IPS DF 6.9 (cell line): ENCODE measurements at places on chromosomes 7 and 10.
A peak's percentile ranks its signal among the peaks of the same experiment; 100 is the strongest.

- H3K4me3 ChIP-seq = no peak overlapping the region
- DNase-seq = no peak
- H3K36me3 ChIP-seq = no peaks in the 10 kb centered on the region
- no peak overlapping the region for H3K27ac ChIP-seq
- H3K27me3 ChIP-seq = peaks cover 26% of the 10 kb centered on the region
Measured at GRCh38 chr7:19146699-19147098, 1.5 kb upstream of the FERD3L start.

- DNase-seq = no peak
- no peak overlapping the region for H3K27ac ChIP-seq
- no peaks in the 10 kb centered on the region for H3K36me3 ChIP-seq
- no peak overlapping the region for H3K4me3 ChIP-seq
- no peaks in the 10 kb centered on the region for H3K27me3 ChIP-seq
- no peaks in the 10 kb centered on the region for H3K4me1 ChIP-seq
Measured at GRCh38 chr7:159092701-159093121, 52.0 kb downstream of the VIPR2 start.

GRCh38 chr10:80187465-80188409 is 17.6 kb downstream of the ANXA11 start:
- H3K27ac ChIP-seq = no peak overlapping the region
- no peaks in the 10 kb centered on the region for H3K36me3 ChIP-seq
- no peak overlapping the region for H3K4me3 ChIP-seq
- no peaks in the 10 kb centered on the region; the same call in 1 of the 2 replicates for H3K4me1 ChIP-seq
- no peak for DNase-seq

DNA sequence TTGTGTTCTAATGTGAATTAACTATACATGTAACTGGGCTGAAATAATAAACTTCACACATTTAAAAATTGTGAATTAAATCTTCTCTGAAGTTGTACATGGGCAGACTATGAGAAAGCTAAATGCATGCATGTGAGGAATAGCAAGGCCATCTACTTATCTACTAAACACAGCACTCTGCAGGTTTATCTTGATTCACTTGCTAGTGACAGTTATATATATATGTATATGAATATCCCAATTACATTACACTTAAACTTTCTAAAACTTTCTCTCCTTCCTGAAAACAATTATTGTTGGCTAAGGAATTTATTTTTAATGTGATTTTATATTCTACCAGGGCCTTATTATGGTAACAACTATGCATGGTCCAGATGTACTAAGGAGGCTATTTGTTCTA is 5.1 kb upstream of the SP4 start:
- no peaks in the 10 kb centered on the region for H3K27me3 ChIP-seq
- no peak overlapping the region for H3K4me3 ChIP-seq
- H3K27ac ChIP-seq = no peak overlapping the region
- no peak for DNase-seq

- no peaks in the 10 kb centered on the region; the same call in 1 of the 2 replicates for H3K36me3 ChIP-seq
- H3K4me3 ChIP-seq = peak overlapping the region; percentile 92; the same call in 1 of the 2 replicates
- no peak overlapping the region for H3K27ac ChIP-seq
- no peaks in the 10 kb centered on the region for H3K4me1 ChIP-seq
- no peak for DNase-seq
- H3K27me3 ChIP-seq = no peaks in the 10 kb centered on the region
Measured at GRCh38 chr7:107564553-107565298, 955 bp downstream of the DUS4L start.

GRCh38 chr10:4265964-4266363 is 481.0 kb upstream of the KLF6 start:
- H3K27ac ChIP-seq = no peak overlapping the region
- H3K4me3 ChIP-seq = no peak overlapping the region
- no peak for DNase-seq
- no peaks in the 10 kb centered on the region for H3K4me1 ChIP-seq
- no peaks in the 10 kb centered on the region for H3K36me3 ChIP-seq

DNA sequence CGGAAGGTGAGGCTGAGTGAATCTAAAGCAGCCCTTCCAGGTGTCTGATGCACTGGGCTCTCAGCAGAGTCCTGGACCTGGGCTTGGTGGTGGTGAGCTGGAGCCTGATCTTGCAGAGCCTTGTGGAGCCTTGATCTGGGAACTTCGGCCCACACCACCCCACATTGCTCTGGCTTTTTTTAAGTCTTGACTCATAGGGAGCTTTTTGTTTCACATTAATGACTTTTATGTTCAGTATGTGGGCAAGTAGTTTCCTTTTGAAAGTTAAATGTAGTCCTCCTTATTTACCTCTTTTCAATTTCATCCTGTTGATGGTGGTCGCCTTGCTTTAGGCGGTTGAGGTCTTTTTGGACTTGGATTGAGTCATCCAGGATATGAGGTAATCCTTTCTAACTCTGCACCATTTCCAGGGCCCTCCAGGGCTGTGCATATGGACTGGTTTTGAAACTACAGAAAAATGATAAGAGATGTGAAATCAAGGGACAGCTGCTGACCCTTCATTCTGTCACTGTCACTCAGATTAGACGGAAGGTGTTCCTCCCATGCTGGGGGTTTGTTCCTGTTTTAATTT is 2.9 kb upstream of the NRAP start:
- no peaks in the 10 kb centered on the region for H3K36me3 ChIP-seq
- no peak overlapping the region for H3K27ac ChIP-seq
- no peaks in the 10 kb centered on the region for H3K27me3 ChIP-seq
- H3K4me3 ChIP-seq = no peak overlapping the region
- no peak for DNase-seq
- H3K4me1 ChIP-seq = 0 out of 2 replicates have a peak, but pooled peaks cover 1% of the 10 kb centered on the region

- no peaks in the 10 kb centered on the region for H3K36me3 ChIP-seq
- no peaks in the 10 kb centered on the region; the same call in 1 of the 2 replicates for H3K4me1 ChIP-seq
- no peak overlapping the region for H3K27ac ChIP-seq
- DNase-seq = no peak
Measured at GRCh38 chr7:74012842-74013249, 15.1 kb upstream of the ELN start.

DNA sequence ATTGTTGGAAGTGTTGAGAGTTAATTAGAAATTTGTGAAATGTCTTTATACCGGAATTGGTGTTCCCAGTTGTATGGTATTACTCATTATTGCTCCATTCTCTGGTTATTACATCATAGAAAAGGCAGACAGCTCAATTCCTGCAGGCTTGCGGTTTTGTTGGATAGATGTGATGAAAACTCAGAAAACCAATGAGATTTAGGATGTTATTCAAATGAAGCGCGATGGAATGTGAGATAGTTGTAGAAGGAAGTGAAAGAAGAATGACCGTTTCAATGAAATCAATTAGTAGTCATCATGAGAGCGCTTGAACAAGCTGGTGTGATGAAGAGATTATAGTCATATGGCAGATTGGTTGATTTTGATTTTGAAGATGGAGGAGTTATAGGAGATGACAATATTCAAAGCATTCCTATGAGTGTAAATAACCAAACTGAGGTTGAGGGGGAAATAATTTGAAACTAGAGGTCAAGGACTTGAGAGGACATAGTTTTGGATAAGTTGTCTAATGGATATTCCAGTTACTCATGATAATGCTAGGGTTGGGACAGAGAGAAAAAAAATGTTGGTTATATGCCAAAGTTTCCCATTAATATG is 991.5 kb downstream of the NRG3 start:
- no peaks in the 10 kb centered on the region for H3K36me3 ChIP-seq
- no peak overlapping the region for H3K4me3 ChIP-seq
- H3K4me1 ChIP-seq = no peaks in the 10 kb centered on the region
- DNase-seq = no peak
- no peaks in the 10 kb centered on the region for H3K27me3 ChIP-seq

- H3K4me3 ChIP-seq = no peak overlapping the region
- no peaks in the 10 kb centered on the region for H3K27me3 ChIP-seq
- DNase-seq = no peak
- no peaks in the 10 kb centered on the region for H3K36me3 ChIP-seq
- H3K27ac ChIP-seq = no peak overlapping the region
Measured at GRCh38 chr10:5816170-5816569, 2.9 kb upstream of the GDI2 start.

DNA sequence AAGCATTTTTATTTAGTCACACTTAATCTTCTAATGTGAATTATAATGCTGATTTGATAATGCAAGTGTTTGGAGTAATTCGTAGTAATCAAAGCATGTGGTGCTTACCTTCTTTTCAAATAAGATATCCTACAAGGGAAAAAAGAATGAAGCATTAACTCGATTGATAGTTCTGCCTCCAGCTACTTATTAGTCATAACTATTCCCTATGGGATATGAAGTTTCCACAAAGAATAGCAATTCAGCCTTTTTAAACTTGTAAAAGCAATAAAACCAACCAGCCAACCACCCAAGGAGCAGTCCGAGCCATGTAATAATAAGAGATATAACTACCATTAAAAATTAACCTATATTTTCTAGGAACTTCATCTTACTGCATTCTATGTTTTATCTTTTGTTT is 11.6 kb downstream of the COL28A1 start:
- no peak for DNase-seq
- H3K27me3 ChIP-seq = no peaks in the 10 kb centered on the region
- no peaks in the 10 kb centered on the region for H3K4me1 ChIP-seq

DNA sequence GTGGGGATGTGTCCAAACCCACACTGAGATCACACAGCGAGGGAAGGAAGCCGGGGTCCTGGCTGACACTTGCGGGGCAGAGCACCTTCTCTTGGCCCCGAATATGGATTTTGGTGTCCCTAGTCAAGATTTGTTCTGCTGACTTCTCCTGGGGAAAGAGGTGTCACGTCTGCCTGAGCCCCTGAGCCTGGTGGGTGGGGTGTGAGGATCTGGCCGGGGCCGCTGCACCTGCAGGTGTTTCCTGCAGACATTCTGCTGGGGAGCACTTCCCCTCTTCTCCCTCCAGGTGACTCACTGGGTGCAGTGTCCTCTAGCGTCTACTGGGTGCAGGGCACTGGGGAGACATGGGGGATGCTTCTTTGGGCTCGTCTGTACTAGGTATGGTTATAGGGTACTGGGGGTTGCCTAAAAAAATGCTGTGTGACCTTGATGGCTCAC is 99.2 kb downstream of the GRK5 start:
- no peak overlapping the region for H3K4me3 ChIP-seq
- no peaks in the 10 kb centered on the region for H3K4me1 ChIP-seq
- no peak for DNase-seq
- no peaks in the 10 kb centered on the region for H3K27me3 ChIP-seq
- no peak overlapping the region for H3K27ac ChIP-seq

GRCh38 chr10:14146025-14146424 is 184.7 kb downstream of the FRMD4A start:
- no peak for DNase-seq
- H3K27ac ChIP-seq = no peak overlapping the region
- H3K27me3 ChIP-seq = no peaks in the 10 kb centered on the region

DNA sequence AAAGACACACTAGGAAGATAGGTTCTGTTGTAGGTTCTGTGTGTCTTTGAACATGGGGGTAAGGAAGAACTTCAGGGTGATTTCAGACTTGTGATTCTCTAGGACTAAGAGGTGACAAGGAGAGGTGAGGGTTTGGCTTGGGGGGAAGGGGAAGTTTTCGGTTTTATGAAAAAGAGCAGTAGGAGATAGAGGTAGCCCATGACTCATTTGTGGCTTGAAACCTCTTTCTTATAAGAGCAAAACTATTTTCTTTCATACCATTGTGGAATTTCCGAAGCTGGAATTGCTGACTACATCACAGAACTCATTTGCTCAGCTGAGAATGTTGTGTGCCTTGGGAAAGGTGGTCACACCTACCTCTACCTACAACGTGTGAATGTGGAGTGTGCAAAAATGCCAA is 39.6 kb upstream of the IKZF1 start:
- no peaks in the 10 kb centered on the region for H3K27me3 ChIP-seq

DNA sequence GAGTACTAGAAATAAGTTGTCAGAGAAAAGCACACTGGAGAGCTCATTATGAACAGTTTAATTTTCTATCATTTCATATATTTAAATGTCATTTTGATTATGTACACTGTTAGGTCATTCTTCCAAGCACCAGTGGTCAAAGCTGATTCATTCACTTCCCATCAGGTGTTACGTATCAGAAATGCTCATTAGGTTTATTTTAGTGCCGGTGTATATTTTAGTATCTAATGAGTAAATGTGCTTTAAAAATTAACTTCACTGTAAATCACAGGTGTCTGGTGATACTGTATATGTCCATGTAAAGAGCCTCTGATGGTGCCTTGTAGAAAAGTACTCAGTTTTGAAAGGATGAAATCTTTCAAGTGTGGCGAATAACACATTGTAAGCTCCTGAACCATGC is 3.5 kb downstream of the DMTF1 start:
- no peak overlapping the region for H3K4me3 ChIP-seq
- DNase-seq = no peak
- H3K4me1 ChIP-seq = no peaks in the 10 kb centered on the region
- H3K27ac ChIP-seq = no peak overlapping the region

GRCh38 chr10:43117777-43118583 is 20.3 kb upstream of the CSGALNACT2 start:
- no peak overlapping the region for H3K4me3 ChIP-seq
- no peak overlapping the region for H3K27ac ChIP-seq

GRCh38 chr7:81725003-81725811 is 44.6 kb downstream of the HGF start:
- no peak overlapping the region for H3K27ac ChIP-seq
- no peak overlapping the region for H3K4me3 ChIP-seq
- no peaks in the 10 kb centered on the region for H3K27me3 ChIP-seq
- no peaks in the 10 kb centered on the region for H3K36me3 ChIP-seq

DNA sequence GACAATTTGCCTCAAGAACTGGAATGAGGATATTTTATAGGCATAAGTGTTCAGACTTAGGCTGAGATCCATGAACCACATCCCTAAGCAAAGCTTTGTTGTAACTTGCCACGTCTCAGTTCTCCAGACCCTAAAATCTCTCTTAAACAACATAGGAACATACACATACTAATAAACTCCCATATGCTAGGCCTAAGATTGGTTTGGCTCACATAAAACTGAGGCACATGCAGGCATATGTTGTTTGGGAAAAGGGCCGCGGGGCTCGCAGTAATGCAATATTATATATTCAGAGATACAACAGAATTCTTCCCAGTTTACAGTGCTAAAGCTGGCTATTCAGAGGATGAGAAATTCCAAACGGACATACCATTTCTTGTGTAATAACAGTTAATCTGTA is 61.0 kb downstream of the DOCK4 start:
- DNase-seq = no peak
- no peaks in the 10 kb centered on the region for H3K4me1 ChIP-seq
- H3K4me3 ChIP-seq = no peak overlapping the region

GRCh38 chr10:87544721-87545120 is 40.0 kb downstream of the MINPP1 start:
- H3K4me3 ChIP-seq = no peak overlapping the region
- DNase-seq = no peak
- no peak overlapping the region for H3K27ac ChIP-seq
- H3K36me3 ChIP-seq = peaks cover 8% of the 10 kb centered on the region; the same call in 1 of the 2 replicates

DNA sequence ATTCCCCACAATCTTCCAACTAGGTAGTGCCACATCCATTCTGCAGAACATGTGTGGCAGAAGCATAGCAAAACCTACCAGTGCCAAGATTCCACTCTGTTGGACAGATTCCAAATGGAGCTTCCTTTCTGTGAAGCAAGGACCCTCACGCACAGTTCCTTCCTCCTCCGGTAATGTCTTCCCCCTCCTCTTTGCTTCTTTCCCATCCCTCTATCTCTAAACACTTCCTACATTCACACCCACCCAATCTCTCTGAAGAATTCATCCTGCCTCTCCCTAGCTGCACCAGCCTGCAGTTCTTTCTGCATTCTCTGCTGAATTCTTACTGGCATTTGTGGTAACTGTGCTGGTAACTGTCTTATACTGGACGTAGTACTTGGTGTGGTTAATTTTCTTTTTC is 124.9 kb downstream of the RNLS start:
- no peak overlapping the region for H3K27ac ChIP-seq
- H3K36me3 ChIP-seq = no peaks in the 10 kb centered on the region
- H3K4me3 ChIP-seq = no peak overlapping the region
- no peaks in the 10 kb centered on the region for H3K4me1 ChIP-seq
- no peak for DNase-seq
